ENCODE measurements at places on chromosomes 3 and 15. TPM values are rescaled to one million over a fixed set of nuclear protein-coding genes. Genes with fewer than 3 reads are reported as not detected.

Gene HDC
- 0.58 TPM for polyA plus RNA-seq

Gene SIDT1
- 2.1 TPM for polyA plus RNA-seq

Gene FBXO40
- not detected for polyA plus RNA-seq

Gene ARNT2
- polyA plus RNA-seq: 65.8 TPM

Gene CLSTN2
- 1.4 TPM for polyA plus RNA-seq

Gene DPPA4
- 2.8 TPM for polyA plus RNA-seq

Gene TM4SF18
- 23.6 TPM for polyA plus RNA-seq

Gene EEFSEC
- polyA plus RNA-seq: 24.2 TPM

- no peak for DNase-seq
Observed at GRCh38 chr3:177199206-177199760, 2.0 kb upstream of the TBL1XR1 start.

DNA sequence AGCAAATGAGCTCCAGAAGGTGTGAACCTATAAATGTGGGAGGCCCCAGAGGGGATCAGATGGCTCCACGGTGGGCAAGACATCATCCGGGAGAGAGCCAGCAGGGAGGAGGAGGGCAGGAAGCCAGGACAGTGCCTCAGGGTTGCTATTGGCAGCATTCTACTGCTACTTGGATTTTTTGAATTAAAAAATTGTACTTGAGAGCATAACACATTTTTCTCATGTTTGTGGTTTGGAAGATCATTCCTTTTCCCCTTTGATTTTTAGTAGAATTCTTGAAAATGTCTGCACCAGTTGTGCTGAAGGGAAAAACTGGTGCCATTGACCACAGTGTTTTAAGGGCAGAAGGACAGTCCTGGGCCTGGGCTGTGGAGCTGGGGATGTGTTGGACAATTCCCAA, 59.2 kb downstream of the LYZL4 start:
- DNase-seq: no peak

- no peak for DNase-seq
Observed at GRCh38 chr3:48034000-48034516, 17.8 kb upstream of the MAP4 start.

- no peak for DNase-seq
Observed at GRCh38 chr15:101024073-101024695, 105.0 kb downstream of the LRRK1 start.

- DNase-seq: no peak
Observed at GRCh38 chr3:156483426-156483825, 71.5 kb downstream of the SSR3 start.

DNA sequence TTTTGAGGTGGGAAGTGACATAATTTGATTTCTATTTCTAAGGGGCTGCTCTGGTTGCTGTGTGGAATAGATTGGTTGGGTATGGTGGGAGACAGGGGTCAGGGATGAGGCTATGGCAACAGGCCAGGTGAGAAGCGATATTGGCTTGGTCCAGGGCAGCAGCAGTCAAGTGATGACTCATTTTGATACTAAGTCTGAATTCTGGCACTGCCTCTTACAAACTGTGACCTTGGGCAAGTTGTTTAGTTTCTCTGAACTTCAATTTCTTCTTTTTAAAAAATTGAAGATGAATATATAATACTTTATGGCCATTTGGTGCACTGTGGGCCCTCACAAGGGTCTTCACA, 40.4 kb upstream of the CLSTN2 start:
- no peak for DNase-seq

- no peak for DNase-seq
Observed at GRCh38 chr3:112086875-112087524, 811 bp downstream of the C3orf52 start.

DNA sequence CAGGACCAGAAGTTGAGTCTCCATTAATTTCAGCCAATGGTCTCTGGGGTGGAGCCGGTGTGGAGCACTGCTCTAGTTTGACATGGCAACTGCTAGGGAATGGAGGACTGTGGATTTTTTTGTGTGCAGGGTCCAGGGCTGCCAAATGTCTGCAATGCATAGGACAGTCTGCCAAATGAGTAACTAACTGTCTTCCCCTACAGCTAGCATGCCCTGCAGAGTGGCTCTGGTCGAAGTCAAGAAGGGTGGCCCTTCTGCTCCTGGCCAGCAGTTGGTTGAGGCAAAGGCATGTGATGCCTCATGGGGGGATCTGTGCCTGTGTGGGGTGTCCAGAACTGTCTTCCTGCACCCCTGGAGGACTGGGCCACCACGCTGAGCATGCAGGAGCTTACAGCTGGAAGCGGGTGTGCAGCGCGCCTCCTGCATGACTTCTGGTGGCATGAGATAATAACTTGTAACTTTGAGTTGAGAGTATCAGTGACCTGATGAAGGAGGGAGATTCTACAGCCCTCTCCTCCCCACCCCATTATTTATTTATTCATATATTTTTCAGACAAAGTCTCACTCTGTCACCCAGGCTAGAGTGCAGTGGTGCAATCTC, 4.6 kb downstream of the TPRA1 start:
- no peak for DNase-seq

- no peak for DNase-seq
Observed at GRCh38 chr3:40116478-40117177, 192.9 kb upstream of the EIF1B start.

DNA sequence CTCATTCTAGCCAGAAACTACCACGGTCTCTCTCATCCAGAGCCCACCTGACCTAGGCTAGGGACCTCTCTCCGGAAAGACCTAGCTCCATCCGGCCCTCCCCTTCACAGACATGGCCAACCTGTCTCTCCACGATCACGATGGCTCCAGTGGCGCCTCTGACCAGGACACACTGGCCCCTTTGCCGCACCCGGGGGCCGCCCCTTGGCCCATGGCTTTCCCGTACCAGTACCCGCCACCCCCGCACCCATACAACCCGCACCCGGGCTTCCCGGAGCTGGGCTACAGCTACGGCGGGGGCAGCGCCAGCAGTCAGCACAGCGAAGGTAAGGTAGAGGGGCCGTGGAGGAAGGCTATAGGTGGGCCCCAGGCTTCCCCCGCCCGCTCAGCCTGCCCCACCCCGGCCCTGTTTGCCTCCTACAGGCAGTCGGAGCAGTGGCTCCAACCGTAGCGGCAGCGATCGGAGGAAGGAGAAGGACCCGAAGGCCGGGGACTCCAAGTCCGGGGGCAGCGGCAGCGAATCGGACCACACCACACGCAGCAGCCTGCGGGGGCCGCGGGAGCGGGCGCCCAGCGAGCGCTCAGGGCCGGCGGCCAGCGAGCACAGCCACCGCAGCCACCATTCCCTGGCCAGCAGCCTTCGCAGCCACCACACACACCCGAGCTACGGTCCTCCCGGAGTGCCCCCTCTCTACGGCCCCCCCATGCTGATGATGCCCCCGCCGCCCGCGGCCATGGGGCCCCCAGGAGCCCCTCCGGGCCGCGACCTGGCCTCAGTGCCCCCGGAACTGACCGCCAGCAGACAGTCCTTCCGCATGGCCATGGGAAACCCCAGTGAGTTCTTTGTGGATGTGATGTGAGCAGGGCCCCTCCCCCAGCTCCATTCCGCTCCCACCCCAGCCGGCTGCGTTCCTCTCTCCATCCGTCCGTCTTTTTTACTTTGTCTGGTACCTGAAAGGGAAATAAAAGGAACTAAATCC, 4.5 kb upstream of the AP2M1 start:
- no peak for DNase-seq

DNA sequence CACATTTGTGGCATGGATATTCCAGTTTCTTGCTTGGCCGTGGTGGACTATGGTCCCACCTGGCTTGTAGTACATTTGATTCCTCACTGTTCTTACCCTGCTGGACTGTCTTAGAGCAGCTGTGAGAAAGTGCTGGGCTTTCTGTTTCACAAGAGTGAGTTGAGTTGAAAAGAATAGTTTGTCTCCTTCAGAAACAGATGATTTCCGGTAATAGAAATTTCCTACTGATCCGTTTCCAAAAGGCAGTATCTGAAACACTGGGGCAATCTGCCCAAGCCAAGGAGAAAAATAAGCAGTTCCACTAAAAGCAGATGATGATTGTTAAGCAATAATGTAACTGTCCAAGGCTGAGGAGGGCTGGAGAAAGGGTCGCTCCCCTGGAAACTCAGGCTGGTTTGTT, 96.0 kb downstream of the SUCLG2 start:
- DNase-seq: no peak

DNA sequence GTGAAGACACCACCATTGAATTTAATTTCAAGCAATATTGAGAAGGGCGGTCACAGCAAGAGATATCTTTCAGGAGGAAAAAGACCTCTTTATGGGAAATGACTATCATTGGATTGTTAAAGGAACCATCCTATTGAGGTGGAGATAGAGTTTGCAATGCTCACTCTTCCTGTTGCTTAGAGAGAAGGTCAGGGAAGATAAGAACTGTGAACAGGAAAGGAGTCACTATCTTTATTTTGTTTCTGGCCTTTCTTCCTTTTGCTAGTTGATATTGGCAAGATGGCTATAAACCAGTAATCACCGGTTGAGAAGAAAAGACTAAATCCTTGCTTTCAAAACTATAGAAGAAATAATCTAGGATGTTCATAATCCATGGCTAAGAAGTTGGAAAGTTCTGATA, 112.1 kb upstream of the TMEM108 start:
- DNase-seq: no peak

- DNase-seq: no peak
Observed at GRCh38 chr15:99232740-99233139, 16.6 kb downstream of the TTC23 start.

DNA sequence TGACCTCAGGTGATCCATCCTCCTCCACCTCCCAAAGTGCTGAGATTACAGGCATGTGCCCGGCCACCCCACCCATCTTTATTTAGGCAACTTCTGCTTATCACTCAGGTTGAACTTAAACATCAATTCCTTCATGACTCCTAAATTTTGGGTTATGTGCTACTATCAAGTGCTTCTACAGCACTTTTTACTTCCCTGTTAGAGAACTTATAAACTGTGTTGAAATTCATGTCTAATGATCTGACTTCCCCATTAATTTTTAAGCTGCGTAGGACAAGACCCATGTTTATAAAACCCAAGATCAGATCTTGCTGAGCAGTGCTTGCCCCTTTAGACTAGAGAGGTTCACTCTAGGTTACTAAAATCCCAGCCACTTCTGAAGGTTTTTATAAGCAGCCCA, 266.2 kb upstream of the TPRG1 start:
- no peak for DNase-seq

DNA sequence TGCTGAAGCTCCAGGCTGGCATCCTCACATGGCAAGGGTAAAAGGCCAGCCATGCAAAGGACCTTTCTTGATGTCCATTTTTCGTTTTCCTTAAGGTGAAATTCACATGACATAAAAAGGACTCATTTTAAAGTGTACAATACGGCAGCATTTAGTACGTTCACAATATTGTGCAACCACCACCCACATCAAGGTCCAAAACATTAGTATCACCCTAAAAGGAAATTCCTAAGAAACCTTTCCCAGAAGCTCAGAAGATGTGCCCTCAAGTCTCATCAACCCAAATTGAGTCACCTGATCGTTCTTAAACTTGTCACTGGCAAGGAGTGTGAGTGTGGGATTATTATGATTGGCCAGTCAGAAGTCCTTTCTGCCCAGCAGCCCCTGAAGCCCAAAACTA, 250.1 kb downstream of the TLE3 start:
- DNase-seq: no peak
